Eye (tissue), 1 donor: ENCODE measurements at places on chromosomes 13 and 19.

DNA sequence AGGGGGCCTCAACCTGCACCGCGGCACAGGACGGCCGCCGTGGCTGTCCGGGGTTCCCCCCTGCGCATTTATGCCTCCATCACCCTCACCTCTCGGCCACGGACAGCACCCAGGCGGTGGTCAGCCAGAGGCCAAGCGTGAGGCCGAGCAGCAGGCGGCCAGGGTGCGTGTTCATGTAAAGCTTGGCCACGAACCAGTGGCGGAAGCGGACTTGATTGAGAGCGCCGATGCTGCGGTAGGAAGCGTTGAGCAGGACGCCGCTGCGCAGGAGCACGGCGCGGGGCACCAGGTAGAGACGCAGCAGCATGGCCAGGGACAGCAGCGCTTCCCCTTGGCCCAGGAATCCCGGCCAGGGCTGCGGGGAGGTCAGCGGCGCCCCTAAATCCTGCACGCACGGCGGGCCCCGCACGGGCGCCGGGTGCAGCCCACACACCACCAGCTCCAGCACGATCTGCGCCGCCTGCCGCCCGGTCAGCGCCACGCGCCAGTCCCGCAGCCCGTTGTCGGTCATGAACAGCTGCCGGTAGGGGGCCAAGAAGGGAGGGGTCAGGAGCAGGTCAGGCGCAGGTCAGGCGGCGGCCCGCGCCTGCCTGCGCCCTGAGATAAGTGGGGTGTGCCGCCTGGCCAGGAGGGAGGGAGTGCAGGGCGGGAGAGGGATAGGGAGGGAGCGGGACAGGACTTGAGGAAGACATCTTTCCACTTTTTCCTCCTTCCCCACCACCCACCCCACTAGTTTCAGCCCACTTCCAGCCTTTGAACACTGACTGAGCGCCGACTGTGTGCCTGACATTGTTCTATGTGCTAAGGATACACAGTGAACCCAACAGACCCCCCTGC, 6.5 kb downstream of the KCNN4 start:
- peak; percentile 85 for DNase-seq

DNA sequence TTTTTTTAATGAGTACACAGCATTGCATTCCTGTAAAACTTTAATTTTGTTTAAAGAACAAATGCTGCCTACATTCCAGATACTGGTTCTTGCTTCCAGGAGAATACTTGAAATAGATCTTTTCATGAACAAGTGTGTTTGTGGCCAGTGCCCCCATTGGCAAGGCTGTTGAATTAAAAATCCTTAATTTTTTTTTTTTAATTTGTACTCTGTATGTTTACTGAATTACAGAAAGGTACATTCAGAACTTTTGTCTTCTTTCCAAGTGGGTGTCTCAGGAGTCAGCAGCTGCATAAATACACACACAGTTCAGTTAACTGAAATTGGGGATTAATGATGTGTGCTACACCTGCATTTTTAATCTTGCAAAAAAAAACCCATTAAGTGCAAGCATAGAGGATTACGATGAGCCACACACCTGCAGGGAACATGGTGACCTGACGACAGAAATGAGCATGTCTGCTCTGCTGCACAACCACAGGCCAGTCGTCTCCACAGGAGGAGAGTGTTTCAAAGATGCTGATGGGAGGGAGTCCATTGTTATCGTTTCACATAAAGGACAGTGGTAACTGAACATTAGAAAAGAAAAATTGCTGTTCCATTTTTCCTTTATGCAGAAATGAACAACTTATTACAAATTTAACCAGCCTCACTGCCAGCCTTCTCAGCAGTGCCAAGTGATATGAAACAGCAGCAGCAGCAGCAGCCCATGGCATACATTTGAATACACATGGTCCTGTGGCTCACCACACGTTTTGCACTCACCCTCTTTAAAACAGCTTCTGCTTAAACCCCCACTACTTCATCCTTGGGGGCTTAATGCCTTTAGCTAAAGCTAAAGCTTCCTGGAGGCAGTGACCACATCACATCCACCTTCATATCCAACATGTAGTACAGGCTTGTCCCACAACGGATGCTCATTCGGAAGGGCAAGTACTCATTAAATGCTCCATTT, 72.3 kb upstream of the RFC3 start:
- no peak for DNase-seq

DNA sequence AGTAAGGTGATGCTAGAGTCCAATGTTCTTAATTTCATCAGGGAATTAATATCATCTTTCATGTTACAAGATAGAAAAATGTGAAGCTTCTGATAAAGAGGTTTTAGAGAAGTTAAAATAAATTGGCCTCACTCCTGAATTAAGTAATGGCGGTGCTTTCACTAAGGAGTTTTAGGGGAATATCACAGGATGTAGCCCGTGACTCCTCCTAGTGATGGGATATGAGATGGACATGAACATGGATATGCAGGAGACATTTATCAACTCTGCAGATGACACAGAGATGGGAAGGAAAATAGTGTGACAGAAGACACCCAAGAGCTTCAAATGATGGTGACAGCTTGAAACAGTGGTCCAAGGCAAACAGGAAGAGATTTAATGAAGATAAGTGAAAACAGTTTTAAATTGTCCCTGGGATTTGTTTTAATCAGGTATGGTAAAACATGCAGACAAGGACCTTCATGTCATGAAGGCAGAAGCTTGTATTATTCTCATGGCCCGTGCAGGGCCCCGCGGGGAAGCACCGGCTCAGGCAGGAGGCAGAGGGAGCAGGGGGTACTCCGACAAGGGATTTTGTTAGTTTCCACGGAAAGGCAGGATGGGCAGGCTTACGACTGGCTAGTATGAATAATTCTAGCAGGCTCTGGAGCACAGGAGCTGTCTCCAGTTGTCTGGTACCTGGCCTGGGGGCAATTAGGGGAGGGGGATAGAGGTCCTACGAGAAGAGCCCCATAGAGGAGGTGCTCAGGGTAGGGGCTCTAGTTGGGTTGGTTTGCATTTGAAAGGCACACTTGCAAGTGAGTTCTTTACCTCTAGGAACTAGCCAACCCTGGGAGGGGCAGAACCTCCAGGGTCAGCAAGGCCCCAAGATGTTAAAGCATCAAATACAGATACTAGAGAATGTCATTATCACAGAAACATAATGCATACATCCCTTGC, 38.7 kb upstream of the FARP1 start:
- DNase-seq = no peak

- no peak for DNase-seq
These were observed 216.4 kb downstream of the DCT start for GRCh38 chr13:94263038-94263437.

- DNase-seq = peak; percentile 74
These were observed 565.1 kb downstream of the LIG4 start for GRCh38 chr13:107650081-107650701.

DNA sequence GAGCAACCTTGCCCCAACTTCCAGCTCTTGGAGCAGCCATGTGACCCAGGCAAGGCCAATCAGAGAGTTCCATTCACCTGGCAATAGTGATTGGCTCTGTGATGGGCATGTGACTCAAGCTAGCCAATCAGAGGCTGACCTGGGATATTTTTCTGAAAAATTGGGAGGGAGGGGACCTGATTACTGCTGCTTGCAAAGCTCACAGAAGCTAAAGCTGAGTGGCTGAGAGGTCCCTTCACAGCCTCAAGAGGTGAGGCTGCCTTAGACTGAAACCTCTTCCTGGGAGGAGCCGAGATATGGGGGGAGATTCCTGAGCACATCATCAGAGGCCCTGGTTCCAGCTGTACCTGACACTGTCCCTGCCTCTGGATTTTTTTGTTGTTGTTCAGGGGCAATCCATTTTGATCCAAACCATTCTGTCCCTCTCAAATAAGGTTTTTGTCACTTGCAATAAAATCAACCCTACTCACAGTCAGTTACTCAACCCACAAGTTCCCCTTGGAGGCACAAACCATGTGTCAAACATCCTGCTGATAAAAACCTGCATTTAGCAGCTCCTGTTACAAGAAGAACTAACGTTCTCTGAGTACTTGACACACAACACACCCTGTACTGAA, 4.8 kb downstream of the CIB3 start:
- no peak for DNase-seq

DNA sequence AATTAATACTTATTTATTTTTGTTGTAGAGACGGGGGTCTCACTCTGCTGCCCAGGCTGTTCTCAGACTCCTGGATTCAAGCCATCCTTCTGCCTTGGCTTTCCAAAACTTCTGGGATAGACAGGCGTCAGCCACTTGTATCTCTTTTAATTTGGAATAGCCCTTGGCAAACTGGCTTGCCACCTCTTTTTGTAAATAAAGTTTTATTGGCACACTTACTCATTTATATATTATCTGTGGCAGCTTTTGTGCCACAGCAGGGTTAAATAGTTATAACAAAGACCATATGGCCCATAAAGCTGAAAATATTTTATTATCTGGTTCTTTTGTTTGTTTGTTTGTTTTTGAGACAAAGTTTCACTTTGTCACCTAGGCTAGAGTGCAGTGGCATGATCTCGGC, 30.5 kb downstream of the BBC3 start:
- DNase-seq = no peak

GRCh38 chr19:37716140-37716539, 3.4 kb downstream of the ZNF607 start:
- no peak for DNase-seq

GRCh38 chr19:48705431-48705830, 9.7 kb downstream of the FUT2 start:
- no peak for DNase-seq

- no peak for DNase-seq
These were observed 13.8 kb downstream of the RCBTB1 start for GRCh38 chr13:49571299-49572240.

GRCh38 chr13:76245920-76246319, 609.8 kb downstream of the LMO7 start:
- DNase-seq = no peak

- DNase-seq = no peak
These were observed 5.4 kb downstream of the GATAD2A start for GRCh38 chr19:19410553-19411550.
